ENCODE measurements at places on chromosomes 4 and X.

- DNase-seq = peak; percentile 75
Observed at GRCh38 chr4:158161551-158162354, 11.1 kb downstream of the GASK1B start.

GRCh38 chr4:88752754-88753153 lies 55.1 kb upstream of the NAP1L5 start:
- DNase-seq = no peak

DNA sequence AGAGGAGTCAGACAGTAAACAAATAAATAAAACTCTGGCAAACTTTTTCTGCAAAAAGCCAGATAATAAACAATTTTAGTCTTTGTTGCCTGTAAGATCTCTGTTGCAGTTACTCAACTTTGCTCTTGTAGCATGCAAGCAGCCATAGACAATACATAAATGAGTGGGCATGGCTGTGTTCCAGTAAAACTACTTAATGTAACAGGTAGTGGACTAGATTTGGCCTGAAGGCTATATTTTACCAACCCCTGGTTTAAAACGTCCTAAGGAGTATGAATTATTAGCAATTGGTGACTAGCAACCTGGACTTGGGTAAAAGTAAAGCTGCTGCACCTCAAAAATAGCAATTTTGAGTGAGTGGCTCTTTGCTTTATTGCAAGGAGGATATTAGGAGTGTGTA lies 30.9 kb downstream of the SLAIN2 start:
- DNase-seq = no peak

- DNase-seq = no peak
Observed at GRCh38 chr4:74377714-74378113, 12.8 kb downstream of the EREG start.

GRCh38 chrX:71195964-71196649 lies 26.9 kb upstream of the GJB1 start:
- no peak for DNase-seq
